Urinary bladder (tissue), 4 donors: ENCODE measurements at places on chromosomes 12 and 14.

- DNase-seq, result no peak
Observed at GRCh38 chr14:95477411-95478269, 38.8 kb downstream of the SYNE3 start.

GRCh38 chr12:54522243-54522642 lies 24.7 kb downstream of the NCKAP1L start:
- DNase-seq, result no peak

- DNase-seq, result no peak
Observed at GRCh38 chr14:72925171-72925759, 999 bp upstream of the DCAF4 start.

- no peak for DNase-seq
Observed at GRCh38 chr12:45166056-45166455, 49.8 kb upstream of the ANO6 start.

- DNase-seq, result no peak
Observed at GRCh38 chr14:58797010-58797429, 159.3 kb downstream of the DACT1 start.

DNA sequence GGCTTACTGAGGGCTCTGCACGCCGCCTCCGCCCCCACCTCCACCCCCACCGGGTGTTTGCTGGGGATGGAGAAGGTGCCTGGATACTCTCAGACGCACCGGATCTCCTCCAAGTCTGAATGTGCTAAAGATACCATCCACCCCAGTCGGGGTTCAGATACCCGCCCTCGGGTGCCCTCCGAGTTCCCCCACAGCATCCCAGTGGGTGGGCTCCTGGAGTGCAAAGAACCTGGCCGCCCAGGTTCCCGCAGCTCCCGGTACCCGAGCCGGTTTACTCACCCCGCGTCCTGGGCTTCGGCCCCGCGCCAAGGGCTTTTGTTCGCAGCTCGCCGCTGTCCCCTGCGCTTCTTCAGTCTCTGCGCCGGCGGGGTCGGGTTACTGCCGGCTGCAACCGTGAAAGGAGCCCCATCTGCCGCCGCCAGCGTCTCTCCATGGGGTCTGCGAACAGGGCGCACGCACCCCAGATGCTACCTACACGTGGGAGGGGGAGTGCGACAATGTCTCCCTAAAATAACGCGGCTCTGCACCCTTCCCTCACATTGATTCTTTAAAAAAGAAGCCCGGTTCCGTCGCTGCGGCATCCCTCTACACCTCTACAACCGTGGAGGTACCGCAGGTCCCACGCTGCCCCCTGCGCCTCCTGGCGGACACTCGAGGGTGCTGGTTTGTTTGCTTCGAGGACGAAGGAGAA lies at the start of gene CCDC177:
CCDC177 (minus strand) TSS at position 609 of the 691 bp plus-strand sequence. CDS start 1,249 bp downstream, outside the sequence.
- no peak for DNase-seq

DNA sequence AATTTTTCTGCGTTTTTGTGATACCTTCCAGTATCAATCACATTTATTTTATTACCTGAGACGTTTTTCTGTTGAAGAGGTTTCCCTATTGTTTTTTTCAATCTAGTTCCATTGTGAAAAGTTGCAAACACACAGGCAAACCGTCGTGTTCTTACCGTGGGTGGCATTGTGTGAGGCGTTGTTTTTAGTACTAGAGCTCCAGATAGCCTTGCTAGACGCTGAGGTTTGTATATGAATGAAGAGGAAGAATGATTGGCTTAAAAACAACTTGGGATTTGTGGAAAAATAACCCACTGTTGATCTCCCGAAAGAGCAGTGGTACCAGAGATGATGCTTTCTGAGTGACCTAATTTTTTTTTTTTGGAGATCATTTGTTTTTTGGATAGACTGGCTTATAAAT lies 1.0 kb downstream of the SOCS4 start:
- DNase-seq, result no peak

GRCh38 chr14:31867570-31867969 lies 209.5 kb upstream of the ARHGAP5 start:
- DNase-seq, result no peak

GRCh38 chr12:121748218-121748570 lies 35.6 kb downstream of the TMEM120B start:
- no peak for DNase-seq

- no peak for DNase-seq
Observed at GRCh38 chr14:21343035-21343794, 40.6 kb downstream of the SUPT16H start.

DNA sequence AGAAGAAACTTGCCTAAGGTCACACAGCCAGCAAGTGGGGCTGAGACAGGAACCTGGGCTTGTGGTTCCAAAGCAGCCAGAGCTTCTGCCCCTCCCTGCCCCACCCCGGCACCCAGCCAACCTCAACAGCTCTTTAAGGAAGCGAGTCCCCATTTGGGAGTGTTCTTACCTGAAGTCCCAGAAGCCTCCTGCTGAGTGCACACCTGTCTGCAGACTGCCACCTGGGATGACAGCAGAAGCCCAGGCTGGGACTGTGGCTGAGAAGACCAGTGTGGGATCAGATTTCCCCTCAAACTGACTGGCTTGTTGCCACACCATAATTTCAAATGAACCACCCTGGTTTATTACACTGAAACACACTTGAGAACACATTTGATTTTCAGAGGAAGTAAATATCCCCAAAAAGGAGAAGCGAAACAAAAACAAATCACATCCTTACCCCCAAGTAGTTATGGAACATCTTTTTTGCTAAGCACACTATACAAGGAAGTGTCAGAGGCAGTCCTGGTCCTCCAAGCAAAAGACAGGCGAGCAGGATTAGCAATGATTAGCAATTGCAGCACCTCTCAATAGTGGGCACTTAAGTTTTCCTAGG lies 6.3 kb upstream of the RIN3 start:
- DNase-seq, result no peak

DNA sequence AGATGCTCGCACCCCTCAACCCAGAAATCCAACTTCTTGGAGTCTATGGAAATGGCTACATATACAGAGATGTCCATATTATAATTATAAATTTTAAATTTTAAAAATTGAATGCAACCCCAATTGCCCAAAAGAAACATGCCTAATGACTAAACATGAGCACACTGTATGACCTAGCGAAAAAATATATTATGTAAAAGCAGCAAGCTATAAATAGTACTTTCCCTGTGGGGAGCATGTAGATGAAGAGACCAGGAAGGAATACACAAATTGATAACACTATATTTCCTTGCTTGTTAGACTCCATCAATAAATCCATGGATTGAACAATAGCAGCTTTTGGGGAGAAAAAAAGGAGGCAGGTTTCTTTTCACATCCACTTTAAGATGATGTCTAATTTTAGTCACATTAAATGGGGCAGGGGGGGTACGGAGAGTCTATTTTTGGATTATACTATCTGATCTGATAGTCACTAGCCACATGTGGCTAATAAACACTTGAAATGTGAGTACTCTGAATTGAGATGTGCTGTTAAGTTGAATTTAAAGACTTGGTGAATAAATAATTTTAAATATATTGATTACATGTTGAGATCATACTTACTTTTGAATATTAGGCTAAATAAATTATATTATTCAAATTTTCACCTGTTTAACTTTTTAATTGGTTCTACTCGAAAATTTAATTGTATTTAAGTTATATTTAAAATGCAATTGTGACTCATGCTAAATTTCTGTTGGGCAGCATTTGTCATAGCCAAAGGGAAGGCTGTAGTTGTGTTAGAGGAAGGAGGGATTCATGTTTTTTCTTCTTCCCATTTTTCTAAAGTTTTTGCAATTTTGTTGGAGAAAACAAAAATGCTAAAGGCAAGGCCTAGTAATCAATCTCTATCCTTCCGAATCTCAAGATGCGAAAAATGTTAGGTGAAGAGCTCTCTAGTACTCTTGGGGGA lies 17.5 kb downstream of the MAX start:
- DNase-seq, result no peak

GRCh38 chr12:46184798-46185595 lies 83.8 kb downstream of the SLC38A1 start:
- no peak for DNase-seq

GRCh38 chr12:95100264-95101190 lies 27.1 kb upstream of the NR2C1 start:
- DNase-seq, result no peak

DNA sequence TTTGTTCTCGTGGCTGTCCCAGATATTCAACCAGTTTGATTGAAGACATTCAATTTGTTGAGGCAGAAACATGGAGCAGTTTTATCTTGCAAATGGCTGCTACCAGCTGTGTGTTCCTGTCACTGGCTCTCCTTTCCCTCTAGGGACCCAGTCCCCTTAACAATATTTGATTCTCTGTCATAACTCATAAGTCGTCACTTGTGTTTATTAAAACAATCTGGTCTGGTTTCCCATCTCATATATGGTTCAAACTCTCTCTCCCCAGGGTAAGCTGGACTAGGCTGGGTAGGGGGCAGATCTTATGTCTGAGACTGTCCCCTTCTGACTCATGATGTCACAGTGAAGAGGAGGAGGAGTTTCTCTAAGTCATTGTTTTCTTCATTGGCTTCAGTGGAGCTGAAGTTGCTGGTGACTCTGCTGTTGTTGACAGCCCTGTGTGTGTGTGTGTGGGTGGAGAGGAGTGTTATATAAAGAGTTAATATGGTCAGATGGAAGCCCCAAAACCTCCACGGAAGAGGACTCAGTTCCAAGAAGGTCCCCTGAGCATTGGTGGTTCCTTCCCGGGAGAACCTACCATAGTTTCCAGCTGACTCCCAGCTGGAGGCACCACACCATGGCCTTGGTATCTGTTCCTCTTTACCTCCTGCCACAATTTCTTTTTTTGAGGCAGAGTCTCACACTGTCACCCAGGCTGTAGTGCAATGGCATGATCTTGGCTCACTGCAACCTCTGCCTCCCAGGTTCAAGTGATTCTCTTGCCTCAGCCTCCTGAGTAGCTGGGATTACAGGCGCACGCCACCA lies 16.1 kb upstream of the GNG2 start:
- DNase-seq, result no peak

GRCh38 chr12:97461553-97461952 lies 1.1 kb upstream of the RMST start:
- DNase-seq, result no peak

GRCh38 chr14:44165286-44165685 lies 341.8 kb downstream of the FSCB start:
- peak; percentile 11 for DNase-seq

DNA sequence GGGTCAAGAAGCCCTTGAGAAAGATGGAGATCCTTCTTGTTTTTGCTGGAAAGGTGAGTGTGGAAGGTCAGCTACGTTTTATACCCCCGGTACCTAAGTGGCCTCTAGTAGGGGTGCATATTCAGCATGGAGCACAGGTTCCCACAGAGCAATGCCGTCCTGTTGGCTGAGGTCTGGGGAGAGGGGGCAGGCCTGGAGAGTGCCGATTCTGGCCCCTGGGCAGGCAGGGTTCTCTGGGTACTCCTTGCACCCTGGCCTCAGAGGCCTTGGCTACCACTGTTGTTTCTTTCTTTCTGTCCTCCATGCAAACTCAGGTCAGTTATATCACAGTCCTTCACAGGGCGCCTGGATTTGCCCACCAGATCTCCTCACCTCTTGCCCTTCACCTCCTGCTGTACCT lies 8.5 kb downstream of the RBP5 start:
- no peak for DNase-seq

DNA sequence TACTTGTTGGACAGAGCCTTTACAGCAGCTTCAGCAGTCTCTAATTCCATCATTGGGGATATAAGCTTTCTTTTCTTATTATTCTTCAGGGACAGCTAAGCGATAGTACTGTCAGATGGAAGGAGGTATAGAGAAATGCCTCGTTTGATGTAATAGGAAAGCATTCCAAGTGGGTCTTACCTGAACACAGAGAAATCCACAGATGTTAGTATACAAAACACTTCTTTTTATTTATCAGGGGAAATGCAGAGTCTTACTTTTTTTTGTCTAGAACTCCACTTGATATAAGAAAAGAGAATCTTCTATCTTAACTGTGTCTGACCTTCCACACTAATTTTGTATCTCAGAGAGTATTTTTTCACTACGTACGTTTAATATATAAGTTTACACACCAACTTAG lies 1.9 kb downstream of the SYT1 start:
- DNase-seq, result no peak

GRCh38 chr14:73189651-73190050 lies 47.7 kb upstream of the PAPLN start:
- DNase-seq, result no peak

DNA sequence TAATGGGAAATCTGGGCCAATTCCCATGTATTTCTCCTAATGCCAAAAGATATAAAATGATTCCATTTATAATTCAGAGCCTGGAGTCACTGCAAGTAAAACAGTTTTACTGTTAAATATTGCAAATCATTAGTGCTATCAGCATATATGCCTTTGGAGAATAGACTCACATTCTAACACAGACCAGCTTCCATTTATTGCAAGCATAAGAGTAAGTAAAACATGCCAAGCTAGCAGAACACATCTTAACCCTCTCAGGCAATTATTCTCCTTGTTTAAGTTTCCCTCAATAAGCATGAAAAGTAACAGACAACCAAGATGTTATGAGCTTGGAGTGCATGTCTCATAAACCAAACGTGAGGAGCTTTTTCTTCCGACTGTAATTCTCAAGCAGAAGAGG lies 173.9 kb upstream of the GRIP1 start:
- peak; percentile 20 for DNase-seq

- DNase-seq, result no peak
Observed at GRCh38 chr14:77914073-77914721, 114.3 kb downstream of the ADCK1 start.

GRCh38 chr14:93121030-93121834 lies 5.5 kb upstream of the ITPK1 start:
- DNase-seq, result no peak

- DNase-seq, result no peak
Observed at GRCh38 chr12:131195796-131196195, 242.1 kb downstream of the ADGRD1 start.

DNA sequence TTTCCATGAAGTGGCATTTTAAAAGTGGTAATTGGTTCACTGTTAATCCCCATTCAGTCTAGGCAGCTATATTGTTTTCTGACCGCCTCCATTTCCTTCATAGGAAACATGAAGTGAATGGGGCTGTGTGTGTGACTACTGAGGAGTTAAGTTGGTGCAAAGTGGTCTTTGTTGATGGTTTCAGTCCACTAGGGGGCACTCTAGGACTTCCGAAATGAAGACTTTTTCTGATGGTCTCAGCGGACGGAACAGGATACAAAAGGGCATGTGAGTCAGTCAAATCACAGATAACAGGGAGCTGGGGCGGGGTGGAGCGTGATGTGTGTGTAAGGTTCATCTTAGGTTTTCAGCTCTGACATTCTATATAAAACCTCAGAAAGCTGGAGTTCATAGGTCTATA lies 240.1 kb upstream of the OR4E1 start:
- no peak for DNase-seq

DNA sequence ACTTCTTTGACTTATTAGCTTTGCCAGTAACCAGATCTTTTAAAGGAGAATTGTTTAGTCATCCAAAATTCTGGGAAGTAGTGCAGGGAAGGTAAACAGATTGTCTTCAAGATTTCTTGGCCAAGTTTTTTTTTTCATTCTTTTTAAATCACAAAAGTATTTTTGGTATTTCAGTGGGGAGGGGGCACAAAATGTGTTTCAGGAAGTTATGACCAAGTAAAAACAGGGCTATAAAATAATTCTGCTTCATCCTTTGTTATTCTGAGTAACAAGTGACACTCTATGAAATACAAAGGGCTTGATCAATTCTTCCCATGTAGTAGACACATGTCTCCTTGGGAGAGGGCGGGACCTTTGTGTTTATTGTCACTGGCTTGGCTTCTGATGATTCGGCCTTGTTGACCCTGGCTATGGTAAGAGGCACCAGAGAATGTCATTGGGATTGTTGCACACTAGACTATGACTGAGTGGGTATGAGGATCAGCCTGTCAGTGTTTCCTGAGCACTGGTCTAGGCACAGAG lies 55.4 kb downstream of the SUSD6 start:
- DNase-seq, result no peak

- peak; percentile 49 for DNase-seq
Observed at GRCh38 chr14:103206836-103207387, 83.7 kb downstream of the TNFAIP2 start.
